H4 (cell line): ENCODE measurements at places on chromosomes 2 and 18. TPM values are rescaled to one million over a fixed set of nuclear protein-coding genes. Genes with fewer than 3 reads are reported as not detected.

Gene TNFAIP6
- total RNA-seq, result 1.5 and 5.6 TPM in 2 replicates

Gene ATP6V1C2
- total RNA-seq, result 0.04 TPM in 2 replicates

Gene KIAA2012
- not detected in 2 replicates for total RNA-seq

Gene CCBE1
- total RNA-seq, result not detected in 2 replicates

Gene SERPINB2
- 0.39 and 1.0 TPM in 2 replicates for total RNA-seq

Gene SKOR2
- not detected in 2 replicates for total RNA-seq

Gene ANKRD53
- total RNA-seq, result not detected in 2 replicates

Gene RAD51AP2
- total RNA-seq, result 0.02 and 0.06 TPM in 2 replicates

Gene STON1
- 5.8 and 6.1 TPM in 2 replicates for total RNA-seq

Gene ALPP
- total RNA-seq, result 1.4 and 1.5 TPM in 2 replicates

Gene SCN9A
- 3.3 and 3.9 TPM in 2 replicates for total RNA-seq

Gene CYP26B1
- total RNA-seq, result 1.5 and 1.7 TPM in 2 replicates

Gene SS18
- 80.7 and 92.0 TPM in 2 replicates for total RNA-seq

Gene SPATA3
- not detected in 2 replicates for total RNA-seq

Gene RAB17
- not detected in 2 replicates for total RNA-seq

Gene DES
- total RNA-seq, result 0.68 and 1.2 TPM in 2 replicates

Gene IL18R1
- total RNA-seq, result 2.0 and 2.8 TPM in 2 replicates

Gene CNGA3
- total RNA-seq, result not detected in 2 replicates

Gene MYO5B
- 10.9 and 12.4 TPM in 2 replicates for total RNA-seq

Gene ACADL
- total RNA-seq, result 0.48 TPM in 1 of 2 replicates, not detected in the other
